Bronchial epithelial cell (primary cell): ENCODE measurements at places on chromosomes 4 and X. TPM values are rescaled to one million over a fixed set of nuclear protein-coding genes. Genes with fewer than 3 reads are reported as not detected.

SPIN2A gene
- 0.13 TPM in 1 of 2 replicates, not detected in the other for total RNA-seq

CFAP99 gene
- not detected in 2 replicates for total RNA-seq

GCNA gene
- 1.6 and 1.7 TPM in 2 replicates for total RNA-seq

GLRA2 gene
- not detected in 2 replicates for total RNA-seq

CXXC4 gene
- total RNA-seq: under 0.01 TPM in 1 of 2 replicates, not detected in the other

TNMD gene
- total RNA-seq: not detected in 2 replicates

DNA sequence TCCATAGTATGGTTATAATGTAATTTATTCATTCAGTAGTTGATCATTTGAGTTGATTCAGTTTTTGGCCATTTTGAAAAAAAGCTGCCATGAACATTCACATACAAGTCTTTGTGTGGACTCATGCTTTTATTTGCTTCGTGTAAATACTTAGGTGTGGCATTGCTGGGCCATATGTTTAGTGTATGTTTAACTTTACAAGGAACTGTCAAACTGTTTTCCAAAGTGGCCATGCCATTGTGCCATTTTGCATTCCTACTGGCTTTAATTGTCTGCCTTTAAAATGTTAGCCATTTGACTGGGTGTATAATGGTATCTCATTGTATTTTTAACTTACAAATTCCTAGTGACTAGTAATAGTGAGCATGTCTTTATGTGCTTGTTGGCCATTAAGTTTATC, 8.8 kb downstream of the MTM1 start:
- DNase-seq: no peak

DNA sequence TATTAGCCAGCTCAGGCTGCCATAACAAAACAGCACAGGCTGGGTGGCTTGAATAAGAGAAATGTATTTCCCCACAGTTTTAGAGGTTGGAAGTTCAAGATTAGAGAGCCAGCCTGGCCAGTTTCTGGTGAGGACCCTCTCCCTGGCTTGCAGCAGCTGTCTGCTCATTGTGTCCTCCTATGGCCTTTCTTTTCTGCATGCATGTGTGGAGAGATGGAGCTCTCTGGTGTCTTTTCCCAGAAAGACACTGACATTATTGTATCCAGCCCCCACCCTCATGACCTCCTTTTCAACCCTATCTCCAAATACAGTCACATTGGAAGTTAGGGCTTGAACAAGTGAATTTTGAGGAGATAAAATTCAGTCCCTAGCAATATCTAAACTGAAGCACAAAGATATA, 263.8 kb upstream of the PABPC4L start:
- DNase-seq: no peak

GRCh38 chr4:156692016-156692415, 279.6 kb downstream of the PDGFC start:
- no peak for DNase-seq

GRCh38 chrX:3006495-3006894, at the start of gene ARSH:
Gene ARSH, plus strand, starts transcription at chrX:3006546. Its CDS starts 67 bp downstream, at chrX:3006613.
- DNase-seq: no peak

- peak; percentile 56 for DNase-seq
These were observed at the start of gene CC2D2A for GRCh38 chr4:15469402-15470127. Gene CC2D2A, plus strand, starts transcription at chr4:15469882. Its CDS starts 6,051 bp downstream, at chr4:15475933.

- DNase-seq: no peak
These were observed 117.0 kb downstream of the CHRDL1 start for GRCh38 chrX:110678591-110678990.

GRCh38 chr4:4274226-4274625, 15.7 kb downstream of the LYAR start:
- no peak for DNase-seq

GRCh38 chrX:136488706-136489105, 959 bp downstream of the BRS3 start:
- DNase-seq: peak; percentile 17

- DNase-seq: peak; percentile 72
These were observed 287.7 kb upstream of the PCDH18 start for GRCh38 chr4:137819964-137820383.

- DNase-seq: peak; percentile 14
These were observed 34.6 kb upstream of the DCAF8L2 start for GRCh38 chrX:27555514-27555913.
